ENCODE measurements at places on chromosomes 4 and X.
A peak's percentile ranks its signal among the peaks of the same experiment; 100 is the strongest.

GRCh38 chrX:115553171-115553570 lies 7.8 kb upstream of the PLS3 start:
- DNase-seq, result no peak

DNA sequence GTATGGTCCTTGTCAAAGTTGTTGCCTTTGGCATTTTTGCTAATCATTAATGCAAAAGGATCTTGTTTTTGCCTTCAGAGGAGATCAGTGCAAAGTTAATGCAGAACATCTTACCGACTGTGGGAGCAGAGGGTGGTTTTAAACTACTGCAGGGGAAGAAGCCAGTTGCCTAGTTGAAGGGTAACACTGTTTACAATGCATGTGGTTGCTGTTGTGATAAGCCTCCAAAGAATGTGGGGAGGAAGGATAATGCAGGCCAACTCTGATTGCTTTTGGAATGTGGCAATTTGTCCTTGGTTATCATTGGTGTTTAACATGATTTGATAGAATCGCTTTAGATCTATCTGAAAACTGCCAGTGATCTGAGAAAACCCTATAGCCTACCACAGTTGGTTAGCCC lies 204.3 kb upstream of the TLL1 start:
- DNase-seq, result no peak

- DNase-seq, result no peak
Measured at GRCh38 chrX:21735768-21736127, 22.2 kb downstream of the SMPX start.

DNA sequence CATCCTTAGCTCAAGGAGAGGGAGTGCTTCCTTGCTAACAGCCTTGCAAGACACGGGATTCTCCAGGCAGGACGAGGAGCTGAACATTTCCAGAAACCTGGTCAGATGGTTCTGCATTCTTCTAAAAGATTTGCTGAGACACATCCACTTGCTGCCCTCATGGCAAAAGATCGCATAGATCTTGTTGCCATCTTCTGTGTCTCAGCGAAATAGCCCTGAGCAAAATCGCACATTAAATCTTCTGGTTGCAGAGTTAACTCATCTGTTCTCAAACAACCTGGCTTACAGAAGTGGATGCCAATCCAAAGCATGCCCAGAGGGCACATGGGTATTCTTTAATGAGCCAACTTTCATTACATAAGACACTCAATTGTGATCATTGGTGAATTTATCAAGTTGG lies 167.5 kb downstream of the PRKX start:
- no peak for DNase-seq

- DNase-seq, result no peak
Measured at GRCh38 chrX:34956916-34957315, 14.3 kb downstream of the FAM47B start.

- no peak for DNase-seq
Measured at GRCh38 chr4:168335621-168336020, 17.1 kb upstream of the DDX60 start.

GRCh38 chr4:126678618-126679017 lies 954.1 kb upstream of the INTU start:
- DNase-seq, result no peak

DNA sequence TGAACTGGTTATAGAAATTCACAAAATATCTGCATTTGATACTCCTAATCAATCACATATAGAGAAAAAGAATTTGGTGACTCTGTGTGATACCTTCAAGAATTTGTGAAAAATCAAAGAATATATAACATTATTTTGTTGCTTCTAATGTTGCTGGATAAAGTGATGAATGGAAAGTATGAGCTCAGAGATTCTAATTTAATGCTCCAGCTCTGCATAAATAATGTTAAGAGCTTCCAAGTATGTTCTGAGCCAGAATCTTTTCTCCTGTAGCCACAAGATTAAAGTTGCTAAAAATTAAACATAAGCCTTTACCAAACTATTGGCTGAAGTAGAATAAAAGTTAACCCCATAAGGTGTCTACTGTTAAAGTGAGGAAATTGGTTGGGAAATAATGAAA lies 294.7 kb upstream of the CT83 start:
- no peak for DNase-seq

GRCh38 chr4:105896984-105897775 lies 1.9 kb downstream of the NPNT start:
- peak; percentile 48 for DNase-seq

- DNase-seq, result no peak
Measured at GRCh38 chrX:72526534-72527508, 45.8 kb downstream of the HDAC8 start.

DNA sequence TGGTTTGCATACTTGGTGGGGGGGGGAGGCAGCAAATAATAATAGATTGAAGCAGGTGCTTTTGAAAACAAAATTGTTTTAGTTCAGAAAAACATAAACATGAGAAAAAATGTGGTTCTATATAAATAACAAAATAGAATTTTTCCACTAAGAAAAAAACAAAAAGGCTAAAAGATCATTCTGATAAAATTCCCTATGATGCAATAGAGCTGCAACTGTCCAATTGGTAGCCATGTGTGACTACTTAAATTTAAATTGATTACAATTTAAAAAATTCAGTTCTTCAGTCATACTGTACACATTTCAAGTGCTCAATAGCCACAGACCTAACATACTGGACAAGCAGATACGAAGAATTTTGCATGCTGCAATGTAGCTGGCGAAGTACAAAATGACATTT lies 11.0 kb downstream of the TRMT10A start:
- no peak for DNase-seq

DNA sequence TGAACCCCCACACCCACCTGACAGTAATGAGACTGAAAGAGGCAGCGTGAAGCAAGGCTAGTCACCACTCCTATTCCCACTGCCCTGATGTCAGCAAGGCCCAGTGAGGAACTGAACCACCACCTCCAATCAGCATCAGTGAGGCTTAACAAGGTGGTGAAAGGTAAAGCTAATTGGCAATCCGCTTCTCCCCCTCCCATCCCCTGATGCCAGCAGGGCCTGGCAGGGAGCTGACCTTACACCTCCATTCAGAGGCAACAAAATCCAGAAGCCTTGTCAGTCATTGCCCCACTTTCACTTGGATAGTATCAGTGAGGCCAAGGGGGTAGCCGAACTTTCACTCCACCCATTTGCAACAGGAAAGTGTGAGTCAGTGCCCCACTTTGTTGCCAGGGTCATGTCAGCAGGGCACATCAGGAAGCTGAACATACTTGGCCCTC lies 60.8 kb downstream of the AWAT2 start:
- no peak for DNase-seq

- DNase-seq, result no peak
Measured at GRCh38 chrX:131219271-131219670, 69.8 kb downstream of the IGSF1 start.

DNA sequence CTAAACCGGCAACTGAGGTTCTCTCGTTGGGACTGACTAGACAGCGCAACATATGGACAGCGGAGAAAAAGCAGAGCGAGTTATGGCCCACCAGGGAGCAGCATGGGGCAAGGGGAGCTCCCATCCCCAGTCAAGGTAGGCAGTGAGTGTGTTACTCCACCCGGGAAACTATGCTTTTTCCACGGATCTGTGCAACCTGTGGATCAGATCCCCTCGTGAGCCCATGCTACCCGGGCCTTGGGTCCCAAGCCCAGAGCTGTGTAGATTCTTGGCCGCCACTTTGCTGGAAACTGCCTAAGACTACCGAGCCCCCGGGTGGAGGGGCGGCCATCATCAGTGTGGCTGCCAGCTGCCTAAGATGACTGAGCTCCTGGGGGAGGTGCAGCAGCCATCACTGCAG lies 140.9 kb downstream of the PAPSS1 start:
- DNase-seq, result no peak

- no peak for DNase-seq
Measured at GRCh38 chr4:76658231-76659102, 223.4 kb downstream of the SHROOM3 start.

DNA sequence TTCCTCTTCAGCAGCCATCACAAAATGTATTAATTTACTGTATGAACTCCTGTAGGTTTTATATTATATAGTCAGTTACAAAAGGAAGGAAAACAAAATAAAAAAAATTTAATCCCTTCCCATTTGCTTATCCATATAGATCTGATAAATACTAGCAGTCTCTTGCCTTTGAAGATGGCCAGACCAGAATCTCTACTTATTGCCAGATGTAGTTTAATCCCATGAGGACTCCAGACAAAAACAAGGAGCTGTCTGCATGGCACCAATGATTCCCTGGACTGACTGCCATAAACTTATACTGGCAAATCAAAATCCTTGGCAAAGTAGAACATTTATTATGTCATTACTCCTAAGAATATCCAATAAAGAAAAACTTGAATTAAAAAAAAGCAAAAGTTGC lies 223.3 kb upstream of the MAB21L2 start:
- no peak for DNase-seq

GRCh38 chrX:104315555-104315954 lies 60.8 kb upstream of the ESX1 start:
- DNase-seq, result peak; percentile 83

GRCh38 chr4:73734530-73735001 lies 5.8 kb upstream of the CXCL8 start:
- no peak for DNase-seq

DNA sequence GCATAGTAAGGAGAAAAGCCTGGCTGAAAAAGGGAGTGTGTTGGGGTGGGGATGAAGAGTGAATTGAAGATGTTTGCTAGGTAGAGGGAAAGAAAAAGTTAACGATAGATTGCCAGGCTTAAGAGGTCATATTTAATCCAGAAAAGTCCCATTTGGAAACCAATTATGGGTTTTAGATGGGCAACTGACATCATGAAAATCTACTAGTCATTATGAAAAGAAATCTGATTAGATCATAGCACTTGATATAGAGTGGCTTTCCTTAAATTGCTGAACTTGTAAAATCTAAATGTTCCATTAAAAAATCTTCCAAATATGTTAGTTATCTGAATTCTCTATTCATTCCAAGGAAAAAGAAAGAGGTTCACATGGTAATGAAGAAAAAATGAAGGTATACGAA lies 37.5 kb upstream of the IL21 start:
- no peak for DNase-seq

DNA sequence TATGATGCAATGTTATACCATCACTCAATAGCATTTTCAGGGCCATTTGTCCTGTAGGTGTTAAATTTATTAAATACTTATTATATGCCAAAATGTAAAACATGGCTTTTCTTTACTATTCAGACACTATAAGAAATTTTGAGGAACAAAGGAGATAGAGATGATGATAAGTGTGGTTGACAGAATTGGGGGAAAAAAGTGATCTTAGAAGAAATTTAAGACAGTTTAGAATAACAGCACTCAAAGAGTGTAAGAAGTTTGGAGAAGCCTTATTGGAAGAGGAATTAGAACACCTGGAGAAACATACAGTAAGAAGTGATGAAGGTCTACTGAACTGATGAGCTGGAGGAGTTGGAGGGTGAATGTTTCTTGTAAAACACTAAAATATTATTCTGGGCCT lies 12.8 kb upstream of the AFP start:
- DNase-seq, result no peak

DNA sequence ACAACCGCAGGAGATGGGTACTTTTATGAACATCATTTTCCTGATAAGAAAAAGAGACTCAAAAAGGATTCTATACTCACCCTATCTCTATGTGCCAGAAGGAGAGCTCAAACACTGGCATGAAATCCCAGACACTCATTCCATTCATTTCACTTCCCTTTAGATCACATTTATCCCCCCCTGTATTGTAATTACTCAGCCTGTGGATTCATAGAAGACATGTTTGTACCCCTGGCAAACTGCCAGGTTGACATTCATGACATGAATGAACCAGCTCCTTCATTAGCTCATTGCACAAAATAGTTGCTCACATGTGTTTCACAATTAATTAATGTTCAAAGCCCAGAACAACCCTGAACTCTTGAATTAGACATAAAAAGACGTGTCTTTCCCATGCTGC lies 4.9 kb downstream of the SMR3A start:
- no peak for DNase-seq

- DNase-seq, result no peak
Measured at GRCh38 chr4:146232131-146232722, 17.9 kb downstream of the REELD1 start.

DNA sequence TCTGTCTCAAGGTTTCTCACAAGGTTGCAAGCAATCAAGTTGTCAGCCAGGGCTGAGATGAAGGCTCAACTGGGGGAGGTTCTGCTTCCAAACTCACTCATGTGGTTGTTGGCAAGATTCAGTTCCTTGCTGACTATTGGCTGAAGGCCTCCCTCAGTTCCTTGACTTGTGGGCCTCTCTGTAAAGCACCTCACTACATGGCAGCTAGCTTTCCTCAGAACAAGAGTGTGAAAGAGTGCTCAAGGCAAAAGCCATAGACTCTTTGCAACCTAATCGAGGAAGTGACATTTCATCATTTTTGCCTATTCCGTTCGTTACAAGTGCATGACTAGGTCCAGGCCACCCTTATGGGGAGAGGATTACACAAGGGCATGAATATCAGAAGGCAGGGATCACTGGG lies 52.0 kb downstream of the CXorf58 start:
- DNase-seq, result no peak

DNA sequence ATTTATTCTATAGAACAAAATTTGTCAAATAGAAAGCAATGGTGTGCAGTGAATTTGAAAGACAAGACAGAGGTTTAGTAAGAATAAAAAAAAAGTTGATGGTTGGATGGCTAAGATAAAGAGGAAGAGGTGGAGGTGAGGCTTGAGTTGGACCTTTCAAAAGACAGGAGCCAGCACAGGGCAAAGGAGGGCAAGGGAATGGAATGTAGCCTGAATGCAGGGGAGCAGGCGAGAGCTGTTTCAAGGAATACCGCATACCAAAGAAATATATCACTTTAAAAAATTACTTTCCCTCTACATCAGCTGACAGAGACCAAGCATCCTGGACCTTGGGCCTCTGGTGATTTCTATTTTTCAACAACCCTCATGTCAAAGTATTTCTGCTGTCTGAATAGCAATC lies 38.0 kb upstream of the CXXC4 start:
- no peak for DNase-seq

GRCh38 chr4:26217961-26218676 lies 102.7 kb upstream of the RBPJ start:
- DNase-seq, result peak; percentile 63

DNA sequence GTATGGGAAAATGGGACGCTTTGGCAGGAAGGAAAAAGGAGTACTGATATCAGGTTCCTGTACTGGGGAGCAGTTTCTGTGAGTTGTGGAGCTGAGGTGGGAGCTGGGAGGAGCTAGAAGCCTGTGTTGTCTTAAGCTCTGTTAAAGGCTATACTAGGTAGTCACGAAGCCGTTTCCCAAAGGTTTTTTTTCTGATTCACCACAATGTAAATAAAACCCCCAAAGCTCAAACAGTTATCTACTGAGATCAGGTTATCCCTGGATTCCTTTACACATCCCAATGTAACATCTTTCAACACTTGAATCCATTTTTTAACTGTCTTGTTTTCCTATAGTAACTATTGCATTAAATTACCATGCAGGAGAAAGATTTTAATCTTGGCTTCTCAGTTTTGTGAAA lies 297.4 kb upstream of the SFRP2 start:
- DNase-seq, result no peak

DNA sequence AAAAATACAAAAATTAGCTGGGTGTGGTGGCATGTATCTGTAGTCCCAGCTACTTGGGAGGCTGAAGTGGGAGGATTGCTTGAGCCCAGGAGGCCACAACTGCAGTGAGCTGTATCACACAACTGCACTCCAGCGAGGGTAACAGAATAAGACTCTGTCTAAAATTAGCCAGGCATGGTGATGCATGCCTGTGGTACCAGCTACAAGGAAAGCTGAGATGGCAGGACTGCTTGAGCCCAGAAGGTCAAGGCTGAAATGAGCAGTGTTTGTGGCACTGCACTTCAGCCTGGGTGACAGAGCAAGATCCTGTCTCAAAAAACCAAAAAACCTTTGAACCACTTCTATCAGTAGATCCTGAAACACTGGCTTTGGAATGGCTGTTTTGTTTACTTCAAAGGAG lies 10.2 kb downstream of the GRSF1 start:
- no peak for DNase-seq
